ENCODE measurements at places on chromosomes 7 and 10. TPM values are rescaled to one million over a fixed set of nuclear protein-coding genes. Genes with fewer than 3 reads are reported as not detected.

Gene ZNF503
- 22.7 TPM for total RNA-seq

Gene CALHM1
- not detected for total RNA-seq

Gene TRIM4
- total RNA-seq = 38.3 TPM

Gene H2BK1
- total RNA-seq = not detected

Gene PILRA
- total RNA-seq = 0.15 TPM

Gene SAMD9
- 13.8 TPM for total RNA-seq

Gene NUTM2B
- total RNA-seq = 1.2 TPM

Gene EN2
- total RNA-seq = not detected

Gene CPN1
- not detected for total RNA-seq

Gene SYT15B
- total RNA-seq = not detected

Gene FAM13C
- 3.3 TPM for total RNA-seq

Gene HOXA5
- total RNA-seq = 16.7 TPM

Gene LIPN
- not detected for total RNA-seq

Gene SEC61G
- total RNA-seq = 736 TPM

Gene CLDN3
- total RNA-seq = not detected

Measured in smooth muscle cell of trachea (primary cell).